ENCODE measurements at places on chromosomes 6 and 20. TPM values are rescaled to one million over a fixed set of nuclear protein-coding genes. Genes with fewer than 3 reads are reported as not detected.
A peak's percentile ranks its signal among the peaks of the same experiment; 100 is the strongest.

Gene RIPPLY2
- total RNA-seq: not detected

GRCh38 chr6:11770546-11771466, 7.8 kb downstream of the ADTRP start:
- DNase-seq: peak; percentile 100

Gene TBCC
- 33.9 TPM for total RNA-seq

DNA sequence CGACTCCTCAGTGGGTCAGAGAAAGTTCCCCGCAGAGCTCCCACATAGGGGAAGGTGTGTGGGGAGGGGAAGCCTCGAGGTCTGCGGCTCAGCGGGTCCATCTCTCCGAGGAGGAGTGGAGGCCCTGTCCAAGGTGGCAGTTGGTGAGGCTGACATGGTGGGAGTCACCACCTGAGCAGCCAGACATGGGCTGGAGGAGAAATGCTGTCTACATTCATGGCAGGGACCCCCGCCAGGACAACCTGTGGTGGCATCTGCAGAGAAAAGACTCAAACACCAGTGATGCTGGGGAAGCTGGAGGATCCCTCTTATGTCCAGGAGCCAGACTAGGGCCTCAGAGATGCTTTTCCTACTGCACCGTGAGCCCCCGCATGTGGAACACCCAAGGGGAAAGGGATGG, 49.8 kb downstream of the BMP7 start:
- DNase-seq: no peak

Gene NFKBIL1
- 10.8 TPM for total RNA-seq

Gene ELOVL2
- 10.6 TPM for total RNA-seq

GRCh38 chr6:122268394-122268793, 131.1 kb upstream of the HSF2 start:
- DNase-seq: no peak

DNA sequence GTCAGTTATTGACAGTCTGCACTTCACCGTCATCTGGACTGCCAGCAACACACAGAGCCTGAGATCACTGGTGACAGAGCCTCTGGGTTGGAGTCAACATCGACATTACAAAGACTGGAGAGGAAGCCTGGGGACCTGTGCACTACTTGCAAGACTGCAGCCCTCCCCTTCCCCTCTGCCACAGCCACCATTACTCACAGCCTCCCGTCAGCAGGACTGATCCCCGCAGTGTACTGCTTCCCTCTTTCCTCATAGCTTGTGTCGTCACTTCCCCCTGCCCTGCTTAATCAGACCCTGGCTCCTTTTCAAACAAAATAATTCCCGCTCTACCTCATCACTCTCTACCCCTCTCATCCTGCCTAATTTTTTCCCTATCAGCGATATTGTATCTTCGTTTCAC, 235.5 kb upstream of the KCNQ5 start:
- DNase-seq: peak; percentile 15

DNA sequence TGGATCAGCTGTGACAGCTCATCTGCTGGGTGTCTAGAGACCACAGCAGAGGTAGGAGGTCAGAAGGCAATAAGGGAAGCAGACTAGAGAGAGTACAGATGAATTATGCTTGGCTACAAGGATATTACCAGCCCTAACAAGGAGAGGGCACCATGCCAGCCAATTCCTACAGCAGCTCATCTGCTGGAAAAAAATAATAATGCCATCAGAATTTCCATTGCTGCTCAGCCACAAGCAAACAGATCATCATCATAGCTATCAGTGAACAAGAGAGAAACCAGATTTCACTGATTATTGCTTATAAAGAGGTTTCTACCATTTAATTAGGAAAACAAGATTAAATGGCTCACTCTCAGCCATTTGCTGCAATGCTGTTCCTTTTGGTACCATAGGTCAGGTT, 66.5 kb downstream of the PSMG4 start:
- peak; percentile 62 for DNase-seq

Gene CITED2
- total RNA-seq: 266 TPM

DNA sequence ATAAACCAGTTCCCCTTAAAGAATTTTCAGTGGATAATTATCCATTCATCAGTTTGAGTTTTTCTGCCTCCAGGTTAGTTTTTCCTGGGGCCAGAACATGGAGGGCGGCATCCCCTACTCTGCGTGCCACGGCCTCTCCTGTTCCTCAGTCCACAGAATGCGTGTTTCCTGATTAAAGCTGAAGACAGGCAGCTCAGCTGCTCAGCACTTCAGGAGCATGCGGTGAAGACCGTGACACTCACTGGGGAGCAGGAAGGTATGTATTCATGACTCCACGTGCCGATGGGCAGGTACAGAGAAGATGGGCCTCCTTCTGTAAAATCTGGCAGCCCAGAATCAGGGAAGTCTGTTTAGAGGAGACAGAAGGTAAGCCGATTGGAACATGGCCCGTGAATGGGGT, 2.0 kb upstream of the THBS2 start:
- no peak for DNase-seq

GRCh38 chr20:4071178-4071693, 55.9 kb upstream of the RNF24 start:
- no peak for DNase-seq

GRCh38 chr20:48107560-48107959, 322.3 kb upstream of the SULF2 start:
- no peak for DNase-seq

Gene SUMO4
- total RNA-seq: 2.2 TPM

Gene TRIM31
- total RNA-seq: not detected

Gene VWA7
- total RNA-seq: 0.28 TPM

Gene PHF3
- 46.9 TPM for total RNA-seq

Gene PEX6
- total RNA-seq: 10.6 TPM

Gene DOK5
- 4.2 TPM for total RNA-seq
